ENCODE measurements at places on chromosomes 2 and 18.

DNA sequence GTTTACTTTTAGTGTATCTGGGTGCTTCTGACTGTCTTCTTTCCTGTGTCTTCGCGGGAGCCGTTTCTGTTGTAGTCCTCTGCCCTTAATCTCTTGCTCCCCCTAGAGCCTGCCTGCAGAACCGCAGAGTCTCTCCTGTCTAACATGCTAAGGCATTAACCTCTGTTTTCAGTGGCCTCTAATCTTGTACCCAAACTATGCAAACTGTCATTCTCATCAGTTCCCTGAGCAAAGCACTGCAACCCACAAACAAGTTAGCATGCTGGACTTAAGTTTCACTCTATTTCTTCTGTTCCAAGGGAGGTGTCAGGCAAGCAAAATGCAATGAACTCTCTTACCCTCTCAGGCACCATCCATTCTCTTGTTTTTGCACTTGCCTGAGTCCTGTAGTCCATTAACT, 138.4 kb downstream of the OTX1 start:
- DNase-seq = no peak

- DNase-seq = no peak
Measured at GRCh38 chr18:77087393-77088141, 45.0 kb downstream of the MBP start.

GRCh38 chr2:69917852-69918251, 2.9 kb downstream of the MXD1 start:
- DNase-seq = peak; percentile 45

DNA sequence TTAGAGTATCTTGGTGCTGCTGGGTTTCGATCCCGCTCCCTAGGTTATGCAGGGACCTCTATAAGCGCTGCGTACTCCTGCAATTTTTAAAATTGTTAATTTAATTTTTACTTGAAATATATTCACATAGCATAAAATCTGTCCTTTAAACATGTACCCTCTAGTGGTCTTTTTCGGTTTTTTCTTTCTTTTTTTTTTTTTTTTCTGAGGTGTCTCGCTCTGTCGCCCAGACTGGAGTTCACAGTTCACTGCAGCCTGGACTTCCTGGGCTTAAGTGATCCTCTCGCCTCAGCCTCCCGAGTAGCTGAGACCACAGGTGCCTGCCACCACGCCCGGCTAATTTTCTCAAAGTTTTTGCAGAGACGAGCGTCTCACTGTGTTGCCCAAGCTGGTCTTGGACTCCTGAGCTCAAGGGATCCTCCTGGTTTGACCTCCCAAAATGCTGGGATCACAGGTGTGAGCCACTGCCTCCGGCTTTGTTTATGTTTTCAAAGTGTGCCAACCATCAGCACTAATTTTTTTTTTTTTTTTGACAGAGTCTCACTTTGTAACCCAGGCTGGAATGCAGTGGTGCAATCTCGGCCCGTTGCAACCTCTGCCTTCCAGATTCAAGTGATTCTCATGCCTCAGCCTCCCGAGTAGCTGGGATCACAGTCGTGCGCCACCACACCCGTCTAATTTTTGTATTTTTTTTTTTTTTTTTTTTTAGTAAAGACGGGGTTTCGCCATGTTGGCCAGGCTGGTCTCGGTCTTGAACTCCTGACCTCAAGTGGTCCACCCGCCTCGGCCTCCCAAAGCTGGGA, 585 bp upstream of the MOB1A start:
- no peak for DNase-seq

DNA sequence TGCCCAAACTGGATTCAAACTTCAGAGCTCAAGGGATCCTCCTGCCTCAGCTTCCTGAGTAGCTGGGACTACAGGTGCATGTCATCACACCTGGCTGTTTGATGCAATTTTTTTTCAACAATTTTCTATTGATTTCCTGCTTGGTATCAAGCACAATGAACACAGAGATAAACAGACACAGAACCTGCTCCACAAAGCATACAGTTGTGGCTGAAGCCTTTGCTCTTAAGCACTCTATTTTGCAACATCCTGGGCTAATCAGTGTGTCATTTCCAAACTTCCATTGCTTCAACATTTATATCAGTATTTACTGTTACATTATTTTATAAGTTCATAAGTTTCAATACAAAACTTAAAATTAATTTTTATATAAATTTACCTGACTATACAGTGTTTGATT, 79.4 kb downstream of the NEB start:
- DNase-seq = no peak

Measured in kidney epithelial cell (primary cell).